ENCODE measurements at places on chromosomes 5 and 9. TPM values are rescaled to one million over a fixed set of nuclear protein-coding genes. Genes with fewer than 3 reads are reported as not detected.
A peak's percentile ranks its signal among the peaks of the same experiment; 100 is the strongest.

DNA sequence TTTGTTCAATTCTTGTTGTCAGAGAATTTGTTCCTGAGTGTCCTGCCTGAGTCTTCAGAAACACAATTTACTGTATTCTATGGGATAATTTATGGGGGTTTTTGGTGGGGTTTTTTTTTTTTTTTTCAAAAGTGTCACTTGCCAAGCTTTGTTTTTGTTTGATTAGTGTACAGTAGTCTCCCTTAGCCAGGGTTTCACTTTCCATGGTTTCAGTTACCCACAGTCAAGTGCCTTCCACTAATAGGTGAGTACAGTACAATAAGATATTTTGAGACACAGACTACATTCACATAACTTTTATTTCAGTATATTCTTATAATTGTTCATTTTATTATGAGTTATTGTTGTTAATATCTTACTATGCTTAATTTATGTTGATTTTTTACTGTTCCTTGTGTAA, 25.0 kb upstream of the AUH start:
- DNase-seq: no peak

DNA sequence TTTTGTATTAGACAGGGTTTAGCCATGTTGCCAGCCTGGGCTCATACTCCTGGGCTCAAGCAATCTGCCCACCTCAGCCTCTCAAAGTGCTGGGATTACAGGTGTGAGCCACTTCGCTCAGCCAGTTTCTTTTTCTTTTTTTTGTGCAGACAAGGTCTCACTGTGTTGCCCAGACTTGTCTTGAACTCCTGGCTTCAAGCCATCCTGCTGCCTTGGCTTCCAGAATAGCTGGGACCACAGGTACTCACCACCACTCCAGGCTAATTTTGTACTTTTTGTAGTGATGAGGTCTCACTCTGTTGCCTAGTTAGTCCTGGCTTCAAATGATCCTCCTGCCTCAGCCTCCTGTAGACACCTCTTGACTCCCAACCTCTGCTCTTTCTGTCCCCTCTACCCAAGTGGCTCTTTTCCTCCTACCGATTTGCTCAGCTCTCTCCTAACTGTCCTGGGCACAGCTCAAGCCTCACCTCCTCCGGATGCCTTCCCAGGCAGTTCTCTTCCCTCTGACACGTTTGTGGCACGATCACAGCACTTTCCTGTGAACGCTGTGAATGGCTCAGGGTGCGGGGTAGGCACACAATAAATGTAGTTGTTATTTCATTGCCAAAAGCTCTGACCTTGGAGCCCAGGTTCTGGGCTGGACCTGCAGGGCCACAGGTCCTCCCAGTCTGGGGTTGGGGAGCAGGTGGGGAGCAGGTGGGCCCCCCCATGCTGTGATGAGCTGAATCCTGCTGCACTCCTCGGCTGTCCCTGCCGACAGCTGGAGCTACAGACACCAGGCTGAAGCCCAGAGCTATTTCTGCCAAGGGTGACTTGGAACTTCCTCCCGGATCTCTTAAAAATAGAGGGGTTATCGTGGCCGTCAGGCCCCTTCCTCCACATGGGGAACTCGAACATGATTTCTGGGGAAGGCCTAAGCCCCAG, 23.9 kb downstream of the GFI1B start:
- no peak for DNase-seq

DNA sequence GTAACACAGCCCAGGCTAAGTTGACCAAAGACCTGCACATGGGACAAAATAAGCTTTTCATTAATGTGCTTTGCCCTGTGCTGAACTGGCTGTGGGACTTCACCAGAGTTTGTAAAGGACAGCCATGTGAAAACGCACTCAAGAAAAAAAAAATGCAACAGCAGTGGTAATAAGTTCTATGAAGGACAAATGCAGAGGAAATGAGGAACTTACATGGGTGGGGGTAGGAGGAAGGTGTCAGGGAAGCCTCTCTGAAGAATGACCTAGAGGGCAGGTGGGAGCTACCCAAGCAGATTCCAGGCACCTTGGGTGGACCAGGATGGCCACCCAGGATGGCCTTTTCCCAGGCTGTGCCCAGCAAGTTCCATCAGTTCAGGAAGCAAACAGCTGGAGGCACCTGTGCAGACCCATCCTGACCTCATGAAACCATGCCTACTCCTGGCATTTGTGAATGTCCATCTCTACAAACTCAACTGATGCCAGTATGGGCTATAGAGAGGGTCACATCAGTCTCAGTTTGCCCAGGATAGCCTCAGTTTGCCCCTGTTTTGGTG, 6.7 kb upstream of the PHF2 start:
- DNase-seq: peak; percentile 21

- DNase-seq: no peak
Observed at GRCh38 chr5:107807431-107807830, 136.7 kb upstream of the EFNA5 start.

GRCh38 chr9:112772551-112772950, 22.0 kb downstream of the SNX30 start:
- DNase-seq: no peak

DNA sequence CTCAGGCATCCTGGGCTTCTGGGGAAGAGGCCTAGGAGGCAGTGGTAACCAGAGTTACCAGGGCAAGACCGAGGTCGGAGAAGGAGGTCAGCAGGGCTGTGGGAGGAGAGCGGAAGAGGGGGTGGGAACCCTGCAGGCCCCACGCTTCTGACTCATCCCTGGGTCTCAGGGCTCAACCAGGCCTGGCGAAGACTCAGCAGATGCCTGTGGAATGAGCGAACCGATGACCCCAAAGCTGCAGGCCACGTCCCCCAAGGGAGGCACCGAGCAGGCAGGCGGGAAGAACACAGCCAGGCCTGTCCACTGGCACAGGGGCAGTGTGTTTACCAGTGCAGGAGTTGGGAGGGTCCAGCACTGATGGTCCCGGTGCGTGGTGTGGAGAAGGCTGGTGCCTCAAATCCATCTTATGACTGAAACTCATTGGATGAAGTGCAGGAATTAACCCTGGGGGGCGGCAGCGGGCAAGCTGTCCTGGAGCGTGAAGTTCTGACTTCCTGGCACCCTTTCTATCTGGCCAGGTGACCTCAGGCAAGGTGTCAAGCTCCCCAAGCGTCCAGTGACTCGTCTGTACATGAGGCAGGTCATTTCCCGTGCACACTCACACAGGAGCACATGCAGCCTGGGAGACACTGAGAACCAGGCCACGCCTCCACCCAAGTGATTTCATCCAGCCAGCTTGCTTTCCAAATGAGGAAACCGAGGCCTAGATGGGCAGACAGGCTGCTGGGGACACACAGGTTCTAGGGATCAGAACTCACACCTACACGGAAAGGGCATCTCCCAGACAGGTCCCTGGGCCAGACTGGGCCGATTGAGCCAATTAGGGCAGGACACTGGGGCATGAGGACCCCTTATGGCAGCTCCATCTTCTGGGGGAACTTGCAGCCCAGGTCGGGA, 69.1 kb downstream of the ADAMTS2 start:
- no peak for DNase-seq

Gene WNT8A
- not detected for total RNA-seq

Gene DRD1
- not detected for total RNA-seq

Gene STC2
- total RNA-seq: not detected
